Vagina (tissue), 2 donors: ENCODE measurements at places on chromosomes 1 and 21. TPM values are rescaled to one million over a fixed set of nuclear protein-coding genes. Genes with fewer than 3 reads are reported as not detected.
A peak's percentile ranks its signal among the peaks of the same experiment; 100 is the strongest.

- H3K4me3 ChIP-seq: no peak overlapping the region
- no peaks in the 10 kb centered on the region for H3K27me3 ChIP-seq
- H3K36me3 ChIP-seq: no peaks in the 10 kb centered on the region
- H3K4me1 ChIP-seq: no peaks in the 10 kb centered on the region
- H3K27ac ChIP-seq: peak overlapping the region; percentile 67
These were observed 29.3 kb upstream of the BCAS2 start for GRCh38 chr1:114610546-114611245.

GRCh38 chr1:81547261-81547911 lies 253.3 kb upstream of the ADGRL2 start:
- H3K4me1 ChIP-seq: peaks cover 4% of the 10 kb centered on the region
- no peak overlapping the region for H3K4me3 ChIP-seq
- H3K27me3 ChIP-seq: no peaks in the 10 kb centered on the region
- no peaks in the 10 kb centered on the region for H3K36me3 ChIP-seq
- no peak overlapping the region for H3K27ac ChIP-seq

- H3K27me3 ChIP-seq: no peaks in the 10 kb centered on the region
- no peak for DNase-seq
- no peak overlapping the region for H3K27ac ChIP-seq
These were observed 7.3 kb upstream of the APP start for GRCh38 chr21:26177746-26178426.

DNA sequence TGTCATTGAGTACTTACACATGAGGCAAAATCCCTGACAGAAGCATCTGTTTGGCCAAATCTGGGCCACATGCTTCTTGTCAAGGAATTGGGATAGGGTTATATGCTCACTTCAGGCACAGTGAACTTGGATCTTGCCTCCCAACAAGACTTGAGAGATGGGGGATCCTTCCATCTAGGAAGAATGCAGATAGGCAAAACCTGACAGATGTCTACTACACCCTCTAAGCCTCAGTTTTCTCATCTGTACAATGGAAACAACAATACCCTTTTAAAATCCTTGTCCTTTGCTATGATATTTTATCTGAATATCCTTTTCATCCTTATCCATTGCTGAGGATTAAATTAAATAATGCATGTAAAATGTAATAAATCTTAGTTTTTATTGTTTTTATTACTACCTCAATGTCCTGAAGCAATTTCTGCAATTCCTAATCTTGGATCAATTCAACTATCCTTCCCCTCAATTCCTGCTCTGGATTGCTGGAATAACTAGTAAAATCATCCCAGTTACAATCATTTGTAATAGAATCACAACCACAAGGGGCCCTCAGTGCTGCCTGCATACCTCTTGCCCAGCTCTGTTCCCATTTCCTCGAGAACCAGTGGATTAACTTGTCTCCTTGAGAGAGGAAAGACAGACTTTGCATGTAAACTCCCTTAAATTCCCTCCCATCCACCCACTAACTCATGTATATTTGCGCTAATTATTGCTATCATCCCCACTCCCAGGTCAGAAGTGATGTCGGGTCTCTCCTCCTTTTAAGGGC lies 8.1 kb upstream of the XPR1 start:
- H3K4me3 ChIP-seq: no peak overlapping the region
- DNase-seq: no peak
- H3K27ac ChIP-seq: no peak overlapping the region
- H3K4me1 ChIP-seq: no peaks in the 10 kb centered on the region
- H3K36me3 ChIP-seq: no peaks in the 10 kb centered on the region

DNA sequence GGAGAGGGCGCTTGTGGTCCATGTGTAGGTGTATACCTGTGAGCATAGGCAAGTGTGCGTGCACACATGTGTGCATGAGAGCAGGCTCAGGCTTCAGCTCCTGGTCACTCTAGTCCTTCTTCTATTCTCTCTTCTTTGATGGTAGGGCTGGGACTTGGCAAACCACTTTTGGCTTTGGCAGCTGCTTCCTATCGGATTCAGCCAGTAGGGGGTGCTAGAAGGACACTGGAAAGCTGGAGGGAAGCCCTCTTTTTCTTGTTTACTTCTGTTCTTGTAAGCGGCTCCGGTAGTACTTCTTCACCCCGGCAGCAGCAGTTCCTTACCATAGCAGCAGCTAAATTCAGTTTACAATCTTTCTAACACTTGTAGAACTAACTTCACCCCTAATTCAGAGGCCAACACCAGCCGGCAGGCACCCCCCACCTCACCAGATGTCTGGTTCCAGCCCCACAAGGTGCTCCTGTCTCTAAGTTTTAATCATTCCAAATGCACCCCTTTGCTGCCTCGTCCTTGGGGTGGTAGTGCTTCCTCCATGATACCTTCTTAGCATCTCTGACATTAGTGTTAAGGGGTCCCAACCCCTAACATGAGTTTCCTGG lies 25.1 kb downstream of the NENF start:
- no peak for DNase-seq
- H3K36me3 ChIP-seq: no peaks in the 10 kb centered on the region
- peaks cover 7% of the 10 kb centered on the region for H3K4me1 ChIP-seq
- H3K4me3 ChIP-seq: no peak overlapping the region

- H3K36me3 ChIP-seq: no peaks in the 10 kb centered on the region
- no peak overlapping the region for H3K4me3 ChIP-seq
- H3K27me3 ChIP-seq: no peaks in the 10 kb centered on the region
These were observed 4.5 kb upstream of the DIP2A start for GRCh38 chr21:46454142-46454541.

ALPL gene
- total RNA-seq: 6.6 TPM

ANGPTL1 gene
- total RNA-seq: 19.4 TPM

CITED4 gene
- total RNA-seq: 16.5 TPM

LCE3E gene
- total RNA-seq: 2.2 TPM

GSTM1 gene
- 156 TPM for total RNA-seq

GART gene
- 47.6 TPM for total RNA-seq

LAMTOR5 gene
- total RNA-seq: 66.5 TPM
